ENCODE measurements at places on chromosomes 3 and 15.

GRCh38 chr3:13325892-13326443 lies 94.2 kb downstream of the NUP210 start:
- no peak for DNase-seq

GRCh38 chr3:113288881-113289280 lies 77.5 kb downstream of the BOC start:
- DNase-seq: no peak

- no peak for DNase-seq
These were observed 14.5 kb upstream of the LYZL4 start for GRCh38 chr3:42424911-42425310.

- no peak for DNase-seq
These were observed 35.7 kb upstream of the PRR20G start for GRCh38 chr3:127323581-127323980.

DNA sequence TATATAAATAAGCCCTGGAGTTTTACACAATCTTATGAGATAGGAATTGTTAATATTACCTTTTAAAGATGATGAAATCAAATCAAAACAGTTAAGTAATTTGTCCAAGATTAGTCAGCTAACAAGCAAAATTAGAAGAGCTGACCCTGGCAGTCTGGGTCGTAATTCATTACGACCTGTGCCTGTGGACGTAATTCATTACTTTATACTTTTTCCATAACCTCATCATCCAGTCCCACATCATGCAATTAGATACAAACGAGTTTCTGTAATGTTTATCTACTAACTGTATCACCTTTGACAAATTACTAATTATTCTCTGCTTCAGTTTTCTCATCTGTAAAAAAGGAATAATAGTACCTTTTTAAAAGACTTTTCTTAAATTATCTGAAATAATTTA lies 665.9 kb downstream of the ZBBX start:
- no peak for DNase-seq

DNA sequence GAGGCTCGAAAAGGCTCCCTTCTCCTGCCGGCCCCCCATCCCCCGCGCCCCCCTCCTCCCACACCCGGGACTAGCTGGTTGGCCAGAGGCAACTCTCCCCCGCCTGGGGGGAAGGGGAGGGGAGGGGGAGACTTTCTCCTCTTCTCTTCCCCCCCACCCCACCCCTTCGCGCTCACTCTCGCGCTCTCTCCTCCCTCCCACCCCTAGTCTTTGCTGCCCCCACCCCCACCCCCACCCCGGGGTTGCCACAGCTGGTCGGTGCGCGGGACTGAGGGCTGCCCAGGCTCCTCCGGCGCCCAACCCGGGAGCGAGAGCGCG lies 710 bp downstream of the MECOM start:
- DNase-seq: no peak

DNA sequence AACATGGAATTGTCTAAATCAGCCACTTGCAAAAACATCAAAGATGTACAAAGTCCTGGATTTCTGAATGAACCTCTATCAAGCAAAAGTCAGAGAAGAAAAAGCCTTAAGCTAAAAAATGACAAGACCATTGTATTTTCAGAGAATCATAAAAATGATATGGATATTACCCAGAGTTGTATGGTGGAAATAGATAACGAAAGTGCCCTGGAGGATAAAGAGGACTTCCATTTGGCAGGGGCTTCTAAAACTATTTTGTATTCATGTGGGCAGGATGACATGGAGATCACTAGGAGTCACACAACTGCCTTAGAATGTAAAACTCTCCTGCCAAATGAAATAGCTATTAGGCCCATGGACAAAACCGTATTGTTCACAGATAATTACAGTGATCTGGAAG lies 29.3 kb downstream of the KNL1 start:
- DNase-seq: no peak

Measured in GM18507 (cell line).